ENCODE measurements at places on chromosomes 5 and 9.

DNA sequence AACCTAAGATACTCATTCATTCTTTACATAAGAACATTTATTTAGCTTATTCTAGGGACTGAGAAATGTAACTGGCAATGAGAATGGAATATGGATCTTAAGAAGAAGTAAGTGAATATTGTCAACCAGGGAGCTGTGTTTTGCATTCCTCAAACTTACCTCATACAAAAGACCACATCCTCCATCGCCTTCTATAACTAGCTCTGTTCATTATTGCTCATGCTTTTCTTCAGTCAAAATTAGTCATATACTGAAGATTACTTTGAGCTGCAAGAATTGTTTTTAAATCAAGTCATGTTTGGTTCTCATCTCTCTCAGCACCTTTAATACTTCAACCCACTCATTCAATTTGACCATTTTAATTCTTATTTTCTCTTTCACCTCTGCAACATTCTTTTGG is 140.3 kb upstream of the RASA1 start:
- DNase-seq = no peak

- no peak for DNase-seq
These were observed 88.9 kb upstream of the TRIO start for GRCh38 chr5:14054111-14054854.

- no peak for DNase-seq
These were observed 117.9 kb downstream of the INSYN2B start for GRCh38 chr5:169862391-169862811.

DNA sequence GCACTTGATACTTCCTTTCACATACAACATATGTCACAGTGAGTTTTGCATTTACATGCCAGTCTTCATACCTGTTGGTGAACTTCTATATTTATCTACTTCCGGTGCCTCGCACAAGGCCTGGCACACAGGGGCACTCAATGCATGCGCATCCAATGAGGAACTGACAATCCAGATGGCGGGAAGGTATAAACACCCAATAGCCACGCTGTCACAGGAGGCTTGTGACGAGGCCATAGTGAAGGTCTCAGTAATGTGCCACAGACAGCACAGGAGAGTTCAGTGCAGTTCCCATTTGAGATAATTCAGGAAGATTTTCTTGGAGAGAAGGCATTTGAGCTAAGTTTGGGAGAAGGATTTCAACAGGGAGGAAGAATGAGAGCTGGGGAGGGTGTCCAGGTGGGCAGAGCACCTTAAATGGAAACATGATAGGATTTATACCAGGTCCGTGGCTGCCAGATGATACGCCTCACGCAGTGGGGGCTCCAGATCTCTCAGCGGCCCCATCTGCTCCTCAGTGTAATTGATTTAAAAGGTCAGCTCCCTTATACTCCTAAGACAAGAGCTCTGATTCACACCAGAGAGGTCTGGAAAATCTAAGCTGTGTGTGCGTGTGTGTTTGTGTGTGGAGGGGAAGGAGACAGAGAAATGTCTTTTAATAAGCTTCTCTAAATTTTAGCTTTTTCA is 206.2 kb downstream of the DCP2 start:
- DNase-seq = no peak

DNA sequence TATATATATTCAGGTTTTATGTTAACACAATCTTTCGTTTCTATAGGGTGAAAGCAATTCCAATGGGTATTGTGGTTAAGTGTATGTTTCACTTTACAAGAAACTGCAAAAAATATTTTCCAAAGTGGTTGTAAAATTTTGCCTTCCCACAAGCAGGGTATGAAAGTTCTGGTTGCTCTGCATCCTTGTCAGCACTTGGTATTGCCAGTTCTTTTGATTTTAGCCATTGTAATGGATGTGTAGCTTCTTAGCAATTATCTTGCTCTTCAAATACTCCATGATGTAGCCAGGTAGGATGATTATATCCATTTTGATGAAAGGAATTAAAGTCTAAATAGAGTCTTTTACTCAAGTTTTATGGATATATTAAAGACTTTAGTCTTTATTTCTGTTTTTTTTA is 9.1 kb upstream of the ADAM19 start:
- no peak for DNase-seq

- DNase-seq = no peak
These were observed 731.8 kb downstream of the SEMA5A start for GRCh38 chr5:8814105-8814504.

DNA sequence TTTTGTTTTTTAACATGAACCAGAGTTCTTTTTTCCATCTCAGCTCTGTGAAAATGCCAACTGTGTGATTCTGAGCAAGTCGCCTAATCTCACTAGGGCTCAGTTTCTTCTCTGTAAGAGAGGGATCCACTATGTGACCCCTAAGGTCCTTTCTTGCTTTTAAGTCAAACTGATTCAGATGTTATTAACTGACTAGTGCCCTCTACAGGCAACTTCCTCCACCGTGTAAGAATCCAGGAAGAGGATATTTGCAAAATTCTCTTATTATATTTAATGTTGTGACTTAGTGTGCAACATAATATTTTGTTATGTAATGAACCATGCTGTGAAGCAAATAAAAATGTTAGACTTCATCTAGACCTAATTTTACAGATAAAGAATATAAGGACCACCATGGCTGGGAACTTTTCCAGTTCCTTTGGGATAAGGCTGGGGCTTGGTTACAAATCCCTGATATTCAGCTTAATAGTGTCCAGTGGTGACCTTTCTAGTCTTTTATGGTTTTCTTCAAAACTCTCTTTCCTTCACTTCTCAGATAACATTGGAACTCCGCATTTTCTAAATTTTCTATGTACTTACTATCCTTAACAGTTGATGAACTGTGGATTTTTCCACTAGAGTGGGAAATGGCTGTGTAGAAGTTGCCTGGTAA is 244.7 kb downstream of the PIK3R1 start:
- peak; percentile 50 for DNase-seq

DNA sequence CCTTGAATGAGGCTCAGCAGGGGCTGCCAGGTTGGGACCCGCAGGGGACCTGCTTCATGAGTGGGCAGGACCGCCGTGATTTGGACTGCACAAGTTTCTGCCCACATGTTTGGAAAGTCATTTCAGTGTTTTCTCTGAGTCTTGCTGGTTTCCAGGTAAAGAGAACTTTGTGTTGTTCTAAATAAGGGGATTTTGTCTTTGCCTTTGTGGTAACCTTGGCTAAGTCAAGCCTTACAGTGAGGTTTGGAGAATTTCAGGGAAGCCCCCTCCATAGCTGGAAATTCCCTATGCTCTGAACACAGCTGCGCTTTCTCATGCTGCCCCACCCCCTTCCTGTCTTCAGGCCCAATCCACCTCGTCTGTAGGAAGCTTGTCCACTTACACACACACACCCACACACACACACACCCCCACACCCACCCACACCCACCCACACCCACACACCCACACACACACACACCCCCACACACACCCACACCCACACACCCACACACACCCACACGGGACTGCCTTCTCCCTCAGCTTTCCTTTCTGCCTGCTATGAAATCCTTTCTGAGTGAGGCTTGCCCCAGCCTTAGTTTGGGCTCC is 270.1 kb downstream of the HSPA4 start:
- peak; percentile 58 for DNase-seq

- no peak for DNase-seq
These were observed 16.3 kb upstream of the IZUMO3 start for GRCh38 chr9:24561957-24562356.

- no peak for DNase-seq
These were observed 12.1 kb upstream of the ATP6V0E1 start for GRCh38 chr5:172971482-172971881.

DNA sequence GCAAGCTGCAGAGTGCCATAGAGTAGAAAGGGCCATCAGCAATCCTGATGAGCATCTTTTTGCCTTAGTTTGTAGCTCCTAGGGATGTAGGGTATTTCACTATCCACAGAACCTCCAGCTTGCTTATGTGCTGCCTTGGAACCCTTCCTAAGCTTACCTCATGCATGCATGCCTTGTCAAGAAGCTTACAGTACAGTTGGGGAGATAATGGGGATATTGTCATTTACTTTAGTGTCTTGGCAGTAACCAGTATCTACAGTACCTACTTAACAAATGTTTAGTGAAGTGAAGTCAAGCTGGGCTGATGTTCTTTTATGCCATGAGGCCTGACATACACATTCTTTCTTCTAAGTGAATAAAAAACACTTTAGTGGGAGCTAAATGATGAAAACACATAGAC is 164.6 kb upstream of the PPP1R2B start:
- no peak for DNase-seq

- no peak for DNase-seq
These were observed 56.7 kb upstream of the TAF11L2 start for GRCh38 chr5:17441351-17441750.

DNA sequence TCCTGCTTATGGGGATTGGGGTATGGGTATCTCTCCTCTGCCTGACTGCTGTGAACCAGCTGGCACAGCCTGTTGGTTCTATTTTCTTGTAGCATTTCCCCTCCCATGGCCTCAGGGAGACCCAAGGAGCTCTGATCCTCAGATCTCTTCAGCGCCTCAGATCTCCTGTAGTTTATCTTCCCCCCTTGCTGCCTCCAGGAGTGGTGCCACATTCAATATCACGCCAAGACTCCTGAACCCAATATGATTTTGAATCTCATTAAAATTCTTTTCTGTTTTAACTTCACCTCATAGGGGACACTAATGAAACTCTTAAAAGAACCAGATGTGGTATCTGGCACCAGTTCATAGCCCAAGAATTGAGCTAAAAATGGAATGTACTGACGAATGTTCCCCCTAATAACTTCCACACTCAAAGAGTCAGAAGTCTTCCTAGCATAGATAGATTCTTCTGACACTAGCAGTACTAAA is 59.6 kb upstream of the LIFR start:
- DNase-seq = no peak

- DNase-seq = no peak
These were observed 131.5 kb upstream of the NFIL3 start for GRCh38 chr9:91555132-91555531.

DNA sequence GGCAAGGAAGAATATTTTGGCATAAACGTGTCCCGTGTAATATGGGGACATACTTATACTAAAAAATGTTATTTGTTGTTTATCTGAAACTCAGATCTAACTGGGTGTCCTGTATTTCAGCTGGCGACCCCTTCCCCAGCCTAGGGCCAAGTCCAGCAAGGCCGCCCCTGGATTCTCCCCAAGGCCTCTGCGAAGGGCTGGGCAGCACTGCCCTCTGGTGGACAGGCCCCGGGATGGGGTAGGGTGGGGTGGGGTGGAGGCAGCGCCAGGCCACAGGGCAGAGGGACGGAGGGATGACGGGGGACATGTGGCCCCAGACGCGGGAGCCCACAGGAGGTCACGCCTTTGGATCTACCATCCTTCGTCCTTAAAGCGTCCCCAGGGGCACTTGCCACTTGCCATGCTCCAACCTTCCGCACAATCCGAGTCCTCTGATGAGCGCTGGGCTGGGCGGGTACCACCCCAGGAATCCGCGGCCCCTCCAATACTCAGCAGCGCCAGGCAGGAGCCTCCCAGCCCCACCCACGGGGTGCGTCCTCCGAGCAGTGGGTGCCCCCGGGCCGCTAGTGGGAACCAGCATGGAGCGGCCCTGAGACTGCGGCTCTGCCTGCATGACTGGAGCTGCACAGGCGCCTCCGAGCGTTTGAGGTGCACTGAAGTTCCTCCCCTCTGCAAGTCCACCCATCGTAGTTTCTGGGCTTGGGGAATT is 7.1 kb upstream of the AGPAT2 start:
- DNase-seq = peak; percentile 54

DNA sequence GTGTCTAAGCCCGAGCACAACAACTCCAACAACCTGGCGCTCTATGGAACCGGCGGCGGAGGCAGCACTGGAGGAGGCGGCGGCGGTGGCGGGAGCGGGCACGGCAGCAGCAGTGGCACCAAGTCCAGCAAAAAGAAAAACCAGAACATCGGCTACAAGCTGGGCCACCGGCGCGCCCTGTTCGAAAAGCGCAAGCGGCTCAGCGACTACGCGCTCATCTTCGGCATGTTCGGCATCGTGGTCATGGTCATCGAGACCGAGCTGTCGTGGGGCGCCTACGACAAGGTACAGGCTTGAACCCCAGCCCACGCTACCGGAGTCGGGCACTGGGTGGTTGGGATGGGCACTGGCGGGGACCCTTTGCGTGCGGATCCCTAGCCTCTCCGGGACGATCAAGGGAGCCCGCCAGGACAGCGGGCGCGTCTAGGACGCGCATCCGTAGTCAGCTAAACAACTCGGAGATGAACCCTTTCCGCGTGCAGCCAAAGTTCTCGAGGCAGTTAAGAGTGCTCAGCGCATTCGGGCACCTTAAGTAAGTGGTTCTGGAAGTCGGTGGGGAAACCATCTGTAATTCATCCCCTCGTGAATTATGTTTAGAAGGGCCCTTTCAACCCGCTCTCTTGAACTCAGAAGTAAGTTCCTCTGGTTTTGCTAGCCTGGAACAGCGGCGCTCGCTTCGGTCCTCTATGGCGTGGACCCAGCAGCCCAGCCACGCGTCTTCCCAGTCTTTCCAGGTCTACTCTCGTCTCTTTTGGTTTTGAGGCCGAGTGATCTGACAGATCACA is 1.3 kb downstream of the KCNN2 start:
- DNase-seq = peak; percentile 2

DNA sequence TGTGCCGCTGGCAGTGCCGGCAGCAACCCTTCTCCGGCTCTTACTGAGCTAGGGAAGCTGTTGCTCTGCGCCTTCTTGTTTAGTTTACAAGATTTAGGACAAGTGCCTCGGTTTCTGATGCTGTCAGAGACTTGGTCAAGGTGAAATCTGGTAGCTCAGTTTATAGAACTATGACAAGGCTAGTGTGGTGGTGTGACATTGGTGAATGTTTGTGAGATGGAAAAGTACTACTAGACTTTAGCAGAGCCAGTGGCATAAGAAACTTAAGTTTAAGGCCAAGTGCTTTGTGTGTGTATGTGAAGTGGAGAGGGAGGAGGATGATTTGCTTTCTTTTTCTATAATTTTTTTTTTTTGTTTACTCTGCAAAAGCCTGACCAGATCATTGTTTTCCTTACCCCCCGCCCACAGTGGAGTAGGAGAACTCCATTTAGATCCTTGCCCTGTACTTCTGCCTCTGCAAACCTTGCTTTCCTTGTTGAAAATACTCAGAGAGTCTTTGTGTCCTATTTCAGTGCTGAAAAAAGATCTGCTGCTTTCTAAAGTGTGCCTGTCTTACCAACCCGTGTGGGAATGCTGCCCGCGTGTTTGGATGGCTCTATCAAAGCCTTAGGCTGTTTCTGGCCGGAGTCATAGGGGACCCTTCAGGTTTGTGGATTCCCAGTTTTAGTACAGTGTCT is 75.9 kb downstream of the TRIO start:
- DNase-seq = no peak

DNA sequence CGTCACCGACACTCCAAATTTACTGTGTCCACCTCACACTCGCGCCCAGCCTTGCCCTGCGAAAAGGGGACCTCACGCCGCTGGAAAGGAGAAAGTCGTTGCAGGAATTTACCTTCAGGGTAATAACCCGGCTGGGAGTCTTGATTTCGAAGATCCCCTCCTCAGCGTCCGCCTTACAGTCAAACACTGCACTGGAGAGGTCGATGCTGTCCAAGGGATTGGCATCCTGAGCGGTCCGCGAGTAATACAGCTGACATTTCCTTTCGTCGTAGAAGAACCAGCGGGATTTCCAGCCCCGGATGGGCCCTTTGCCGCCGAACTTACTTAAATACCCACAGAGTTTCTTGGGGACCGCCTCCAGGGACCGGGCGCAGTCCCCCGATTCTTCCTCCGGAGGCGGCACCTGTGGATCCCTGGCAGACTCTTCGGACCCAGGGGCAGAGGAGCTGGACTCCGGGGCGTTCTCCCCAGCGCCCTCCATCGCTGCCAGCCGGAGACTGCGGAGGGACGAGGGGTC is 330 bp downstream of the TBC1D2 start:
- no peak for DNase-seq
